ENCODE measurements at places on chromosomes 7 and 10.

DNA sequence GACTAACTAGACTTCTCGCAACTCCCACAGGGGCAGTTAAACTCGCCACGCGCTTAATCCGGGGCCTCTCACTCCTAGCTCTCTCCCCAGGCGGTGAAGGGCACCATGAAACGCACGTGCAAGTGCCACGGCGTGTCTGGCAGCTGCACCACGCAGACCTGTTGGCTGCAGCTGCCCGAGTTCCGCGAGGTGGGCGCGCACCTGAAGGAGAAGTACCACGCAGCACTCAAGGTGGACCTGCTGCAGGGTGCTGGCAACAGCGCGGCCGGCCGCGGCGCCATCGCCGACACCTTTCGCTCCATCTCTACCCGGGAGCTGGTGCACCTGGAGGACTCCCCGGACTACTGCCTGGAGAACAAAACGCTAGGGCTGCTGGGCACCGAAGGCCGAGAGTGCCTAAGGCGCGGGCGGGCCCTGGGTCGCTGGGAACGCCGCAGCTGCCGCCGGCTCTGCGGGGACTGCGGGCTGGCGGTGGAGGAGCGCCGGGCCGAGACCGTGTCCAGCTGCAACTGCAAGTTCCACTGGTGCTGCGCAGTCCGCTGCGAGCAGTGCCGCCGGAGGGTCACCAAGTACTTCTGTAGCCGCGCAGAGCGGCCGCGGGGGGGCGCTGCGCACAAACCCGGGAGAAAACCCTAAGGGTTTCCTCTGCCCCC is 19.5 kb downstream of the WNT8B start:
- peak; percentile 30 for DNase-seq

DNA sequence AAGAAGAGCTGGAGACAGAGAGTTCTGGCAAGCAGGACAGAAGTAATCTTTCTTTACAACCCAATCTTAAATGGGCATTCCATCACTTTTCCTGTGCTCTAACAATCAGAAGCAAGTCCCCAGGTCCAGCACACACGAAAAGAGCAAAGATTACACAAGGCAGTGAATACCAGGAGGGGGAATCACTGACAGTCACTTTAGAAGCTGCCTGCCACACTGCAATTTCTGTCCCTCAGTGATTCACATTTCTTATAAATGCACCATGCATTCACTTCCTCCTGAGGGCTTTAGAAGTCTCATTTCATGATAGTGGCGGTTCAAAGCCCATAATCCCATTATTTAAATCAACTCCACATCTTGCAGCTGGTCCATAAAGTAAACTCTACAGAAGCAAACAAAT is 362.5 kb downstream of the POM121L12 start:
- no peak for DNase-seq

DNA sequence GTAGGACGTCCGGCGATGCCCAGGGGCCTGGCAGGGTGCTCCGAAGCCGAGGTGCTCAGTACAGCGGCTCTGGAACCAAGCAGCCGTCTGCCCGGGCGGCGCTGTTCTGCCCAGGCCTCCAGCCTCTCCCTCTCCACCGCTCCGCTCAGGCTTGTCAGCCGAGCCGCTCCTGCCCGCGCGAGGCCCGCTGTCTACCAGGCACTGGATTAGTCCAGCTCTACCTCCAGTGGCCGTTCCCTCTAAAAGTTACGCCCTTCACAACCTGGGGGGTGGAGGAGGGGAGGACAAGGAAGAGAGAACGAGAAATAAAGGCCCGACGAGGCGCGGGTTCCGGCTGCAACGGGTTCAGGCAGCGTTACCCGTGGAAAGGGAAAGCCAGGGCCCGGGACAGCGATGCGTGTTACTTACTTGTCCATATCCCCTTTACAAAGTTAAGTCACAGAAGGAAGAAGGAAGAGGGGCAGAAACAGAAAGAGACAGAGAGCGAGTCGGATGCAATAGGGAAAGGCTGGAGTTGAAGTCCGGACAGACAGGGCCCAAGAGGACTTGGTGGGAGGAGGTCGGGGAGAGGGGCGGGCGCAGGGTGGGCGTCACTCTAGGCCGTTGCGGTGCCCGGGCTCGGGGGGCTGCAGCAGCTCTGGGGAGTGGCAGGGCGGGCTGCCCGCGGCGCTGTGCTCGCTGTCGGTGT is 2.8 kb downstream of the SP8 start:
- no peak for DNase-seq

GRCh38 chr10:8289186-8289924 is 234.9 kb downstream of the GATA3 start:
- no peak for DNase-seq

DNA sequence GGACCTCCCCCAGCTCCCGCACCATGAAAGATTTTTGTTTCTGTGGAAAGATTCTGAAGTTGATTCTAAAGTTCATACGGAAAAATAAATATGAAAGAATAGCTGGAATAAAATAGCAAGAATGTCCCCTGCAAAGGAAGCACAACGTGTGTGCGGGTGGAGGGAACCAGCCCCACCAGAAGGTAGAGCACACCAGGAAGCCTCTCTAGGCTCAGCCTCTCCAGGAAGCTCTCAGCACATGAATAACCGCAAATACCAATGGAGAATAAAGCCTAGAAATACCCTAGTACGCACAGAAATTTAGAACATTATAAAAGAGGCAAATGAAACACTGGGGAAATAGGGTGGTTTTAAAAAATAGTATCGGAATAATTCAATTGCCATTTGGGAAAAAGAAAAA is 24.6 kb upstream of the FAM170B start:
- DNase-seq = no peak

DNA sequence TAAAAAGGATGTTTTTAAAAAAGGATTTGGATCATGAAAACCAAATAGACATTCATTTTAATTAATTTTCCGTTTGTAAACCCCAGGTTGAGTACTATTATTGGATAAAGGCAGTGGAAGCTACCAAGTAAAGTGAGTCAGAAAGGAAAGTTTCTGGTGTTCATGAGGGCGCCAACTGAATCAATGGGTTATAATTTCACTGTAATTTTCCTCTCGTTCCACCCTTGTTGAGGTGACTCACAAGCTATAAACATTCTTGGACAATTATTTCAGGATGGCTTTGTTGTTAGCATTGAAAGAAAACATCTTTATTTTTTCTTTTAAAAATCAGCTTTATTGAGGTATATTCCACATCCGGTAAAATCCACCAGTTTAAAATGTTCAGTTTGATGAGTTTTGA is 5.1 kb upstream of the FAM133B start:
- DNase-seq = no peak

GRCh38 chr7:5001911-5002310 is 42.9 kb upstream of the MMD2 start:
- DNase-seq = no peak

DNA sequence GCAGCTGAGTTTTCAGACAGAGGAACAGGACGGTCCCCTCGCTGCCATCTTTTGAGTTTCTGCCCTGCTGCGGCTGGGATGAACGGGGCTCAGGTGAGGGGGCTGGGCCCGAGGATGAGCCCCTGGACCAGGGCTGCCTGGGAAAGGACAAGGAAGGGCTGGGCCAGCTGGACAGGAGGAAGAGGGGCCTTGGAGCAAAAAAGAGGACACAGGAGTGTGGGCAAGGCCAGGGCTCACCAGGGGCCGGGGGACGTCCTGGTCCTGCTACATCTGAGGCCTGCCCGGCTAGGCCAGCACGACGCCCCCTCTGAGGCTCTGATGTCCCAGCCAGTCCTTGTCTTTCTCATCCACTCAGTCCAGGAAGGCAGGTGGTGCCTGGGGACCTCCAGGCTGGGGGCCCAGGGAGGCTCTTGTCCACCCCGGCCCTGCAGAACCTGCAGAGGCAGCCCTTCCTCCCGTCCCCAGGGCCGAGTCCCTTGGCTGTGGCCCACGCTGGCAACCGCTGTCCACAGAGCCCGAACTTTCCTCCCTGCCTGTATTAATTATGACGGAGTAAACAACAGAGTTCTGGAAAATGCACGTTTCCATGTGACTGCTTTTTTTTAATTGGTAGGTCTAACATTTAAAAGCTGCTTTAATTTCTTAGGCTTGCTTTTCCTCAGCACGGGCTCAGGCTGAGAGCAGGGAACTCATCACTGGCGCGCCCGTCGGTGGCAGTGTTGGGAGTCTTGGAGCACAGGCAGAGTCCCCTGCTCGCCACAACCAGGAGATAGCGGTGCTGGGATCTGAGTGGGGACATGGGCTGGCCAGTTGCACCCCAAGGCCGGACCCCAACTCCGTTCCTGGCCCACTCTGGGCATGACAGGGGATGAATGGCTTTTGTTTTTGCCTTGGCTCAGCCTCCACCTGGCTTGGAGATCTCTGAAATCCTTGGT is 187.7 kb downstream of the ELFN1 start:
- no peak for DNase-seq

DNA sequence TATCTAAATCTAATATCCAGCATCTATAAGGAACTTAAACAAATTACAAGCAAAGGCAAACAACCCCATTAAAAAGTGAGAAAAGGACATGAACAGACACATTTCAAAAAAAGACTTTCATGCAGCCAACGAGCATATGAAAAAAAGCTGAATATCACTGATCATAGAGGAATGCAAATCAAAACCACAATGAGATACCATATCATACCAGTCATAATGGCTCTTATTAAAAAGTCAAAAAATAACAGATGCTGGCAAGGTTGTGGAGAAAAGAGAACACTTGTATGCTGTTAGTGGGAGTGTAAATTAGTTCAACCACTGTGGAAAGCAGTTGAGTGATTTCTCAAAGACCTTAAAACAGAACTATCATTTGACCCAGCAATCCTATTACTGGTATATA is 334.4 kb upstream of the CACNA2D1 start:
- no peak for DNase-seq

- no peak for DNase-seq
These were observed 75.6 kb downstream of the CTBP2 start for GRCh38 chr10:125084614-125085257.

GRCh38 chr7:46146454-46147255 is 225.6 kb upstream of the IGFBP3 start:
- DNase-seq = no peak

DNA sequence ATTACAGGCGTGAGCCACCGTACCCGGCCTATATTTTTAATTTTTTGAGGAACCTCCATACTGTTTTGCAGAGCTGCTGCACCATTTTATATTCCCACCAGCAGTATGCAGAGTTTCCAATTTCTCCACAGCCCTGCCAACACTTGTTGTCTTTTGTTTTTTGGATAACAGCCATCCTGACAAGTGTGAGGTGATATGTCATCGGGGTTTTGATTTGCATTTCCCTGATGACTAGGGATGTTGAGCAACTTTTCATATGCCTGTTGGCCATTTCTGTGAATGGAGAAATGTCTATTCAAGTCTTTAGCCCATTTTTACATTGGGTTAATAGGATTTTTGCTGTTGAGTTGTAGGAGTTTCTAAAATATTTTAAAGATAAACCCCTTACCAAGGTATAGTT is 22.2 kb downstream of the ENTPD7 start:
- no peak for DNase-seq

DNA sequence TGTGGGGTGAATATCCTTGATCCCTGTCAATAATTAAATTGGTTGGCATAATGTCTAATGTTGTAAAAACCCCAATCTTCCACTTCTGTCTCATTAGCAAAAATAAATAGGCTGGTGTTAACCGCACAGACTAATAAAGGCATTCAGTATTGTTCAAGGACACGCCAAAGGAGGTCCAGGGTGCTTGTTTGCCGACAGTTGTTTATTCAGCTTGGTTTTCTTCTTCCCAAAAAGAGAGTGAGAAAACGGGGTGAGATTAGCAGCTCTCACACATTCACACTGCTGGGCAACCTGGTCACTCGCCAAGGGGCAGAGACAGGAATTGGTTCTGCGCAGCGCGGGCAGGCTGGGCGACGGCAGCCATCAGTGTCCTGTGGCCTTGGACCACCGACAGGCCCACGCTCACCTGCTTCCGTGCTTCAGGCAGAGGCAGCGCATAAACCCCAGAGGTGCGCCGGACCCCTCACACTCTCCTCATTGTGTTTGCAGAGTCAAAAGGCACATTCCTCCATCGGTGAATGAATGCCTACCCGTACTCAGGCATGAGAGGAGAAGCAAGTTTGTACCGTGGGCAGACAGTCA is 26.2 kb upstream of the LMBR1 start:
- no peak for DNase-seq

- DNase-seq = no peak
These were observed 23.4 kb upstream of the ABCB4 start for GRCh38 chr7:87498893-87499292.

DNA sequence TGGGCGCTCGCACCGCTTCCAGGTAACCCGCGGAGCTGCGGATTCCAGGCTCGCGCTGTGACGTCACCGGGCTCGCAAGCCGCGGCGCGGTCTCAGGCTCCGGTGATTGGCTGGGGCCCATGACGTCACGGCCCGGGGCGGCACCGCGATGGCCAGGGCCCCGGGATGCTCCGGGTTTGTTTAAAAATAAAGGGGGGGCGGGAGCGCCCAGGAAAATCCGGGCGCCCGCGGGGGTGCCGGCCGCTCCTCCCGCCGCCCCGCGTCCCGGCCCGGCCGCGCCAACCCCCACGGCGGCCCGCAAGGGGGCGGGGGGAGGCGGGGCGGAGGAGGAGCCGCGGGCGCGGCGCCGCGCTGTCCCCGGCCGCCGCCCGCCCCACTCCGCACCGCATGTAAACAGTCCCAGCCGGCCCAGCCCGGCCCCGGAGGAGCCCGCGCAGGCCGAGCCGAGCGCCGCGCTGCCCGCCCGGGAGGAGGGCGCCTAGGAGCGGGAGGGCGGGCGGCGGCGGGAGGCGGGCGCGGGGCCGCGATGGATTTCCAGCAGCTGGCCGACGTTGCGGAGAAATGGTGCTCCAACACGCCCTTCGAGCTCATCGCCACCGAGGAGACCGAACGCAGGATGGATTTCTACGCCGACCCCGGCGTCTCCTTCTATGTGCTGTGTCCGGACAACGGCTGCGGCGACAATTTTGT is at the start of gene MTURN:
Gene MTURN (plus strand): TSS at position 376 of the 690 bp plus-strand sequence. CDS start 151 bp downstream, at position 527.
- peak; percentile 18 for DNase-seq

- DNase-seq = no peak
These were observed 218.3 kb downstream of the PTPRN2 start for GRCh38 chr7:158369290-158369689.

DNA sequence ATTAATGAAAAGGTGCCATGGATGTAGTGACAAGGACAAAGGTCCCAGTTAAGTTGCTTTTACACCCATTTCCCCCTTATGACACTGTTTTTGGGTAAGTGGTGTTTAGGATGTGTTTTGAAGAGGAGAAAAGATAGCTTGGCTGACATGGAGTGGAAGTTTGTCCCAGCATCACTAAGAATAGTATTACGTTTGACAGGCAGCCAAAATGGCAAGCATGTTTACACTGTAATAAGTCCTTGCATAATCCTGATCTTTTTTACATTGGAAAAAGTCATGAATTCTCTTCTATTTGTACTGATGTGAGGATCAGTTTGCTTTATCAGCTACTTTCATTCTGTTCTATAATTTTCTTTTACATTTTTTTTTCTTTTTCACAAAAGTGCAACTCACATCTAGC is 137.8 kb downstream of the CHRM2 start:
- DNase-seq = no peak

- no peak for DNase-seq
These were observed 209.0 kb downstream of the POU6F2 start for GRCh38 chr7:39186671-39187070.

GRCh38 chr10:78749200-78749599 is 319.6 kb upstream of the ZMIZ1 start:
- DNase-seq = no peak

GRCh38 chr10:28684157-28684985 is 7.0 kb downstream of the BAMBI start:
- no peak for DNase-seq

- DNase-seq = no peak
These were observed 247.3 kb downstream of the SUGCT start for GRCh38 chr7:40382145-40382544.

- no peak for DNase-seq
These were observed 8.4 kb upstream of the LFNG start for GRCh38 chr7:2510909-2511768.
